ENCODE measurements at places on chromosomes 13 and 19.

DNA sequence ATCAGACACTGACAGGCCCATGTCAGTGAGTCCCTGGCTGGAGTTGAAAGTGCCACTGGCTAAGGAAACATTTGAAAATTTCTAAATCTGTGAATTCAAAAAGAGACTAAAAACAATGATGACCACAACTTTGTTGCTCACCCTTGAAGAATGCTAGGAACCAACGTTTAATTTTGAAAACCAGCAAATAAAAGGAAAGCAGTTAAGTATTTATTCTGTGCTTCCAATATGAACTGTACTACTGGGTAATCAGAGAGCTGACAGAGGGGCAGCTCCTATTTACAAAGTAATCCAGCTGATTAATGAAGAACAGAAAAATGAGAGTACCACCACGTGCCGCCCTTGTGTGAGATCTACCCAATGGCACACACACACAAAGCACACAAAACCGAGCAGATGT lies 44.7 kb upstream of the LATS2 start:
- DNase-seq, result no peak

GRCh38 chr13:99412856-99413255 lies 88.4 kb upstream of the TM9SF2 start:
- DNase-seq, result no peak

GRCh38 chr19:2286402-2287140 lies 4.6 kb upstream of the PEAK3 start:
- DNase-seq, result no peak

DNA sequence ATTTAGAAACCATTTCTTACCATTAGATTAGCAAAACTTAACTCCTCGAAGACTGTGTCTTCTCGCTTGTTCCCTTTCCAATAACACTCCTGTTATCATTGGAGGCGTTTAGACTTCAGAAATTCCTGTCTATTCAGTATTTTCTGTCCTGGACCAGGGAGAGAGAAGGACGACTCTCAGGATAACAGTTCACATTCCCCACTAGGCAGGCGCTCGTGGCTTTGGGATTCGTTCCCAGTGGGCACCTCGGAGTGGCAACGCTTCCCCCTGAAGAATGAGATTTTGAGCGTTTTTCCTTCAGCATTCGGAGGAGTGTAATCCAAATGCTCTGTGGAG lies 429 bp upstream of the ZNF225 start:
- DNase-seq, result no peak

GRCh38 chr19:51686171-51686570 lies 7.0 kb upstream of the SPACA6 start:
- no peak for DNase-seq

DNA sequence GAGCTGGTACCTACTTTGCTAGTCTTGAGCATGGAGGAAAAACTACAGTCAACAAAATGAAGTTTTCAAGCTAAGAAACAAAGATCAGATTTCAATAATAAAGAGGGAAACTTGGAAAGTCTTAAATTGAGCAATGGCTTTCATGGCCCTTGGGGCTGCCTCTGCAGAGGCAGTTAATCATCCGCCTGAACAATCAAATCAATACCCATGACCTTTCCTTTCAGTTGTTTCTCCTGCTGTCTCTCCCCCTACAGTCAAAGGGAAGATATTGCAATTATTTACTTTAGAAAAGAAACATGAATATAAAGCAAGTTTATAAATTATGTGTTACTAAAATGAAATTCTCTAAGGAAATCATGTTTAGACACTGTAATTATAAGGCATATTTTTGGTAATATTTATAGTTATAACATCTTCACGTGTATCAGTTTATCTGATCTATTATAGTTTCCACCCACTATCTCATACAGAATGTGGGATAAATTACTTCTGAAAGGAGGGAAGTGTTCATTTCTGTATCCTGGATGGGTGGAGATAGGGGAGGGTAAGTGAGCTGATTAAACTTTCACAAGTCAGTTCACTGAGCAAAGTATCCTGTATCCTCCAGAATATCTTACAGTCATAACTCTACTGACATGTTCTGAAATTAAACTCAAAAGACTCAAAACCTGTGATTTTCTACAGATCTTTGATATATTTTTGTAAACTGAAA lies 72.4 kb upstream of the TSC22D1 start:
- no peak for DNase-seq

- no peak for DNase-seq
Observed at GRCh38 chr19:48779636-48780035, 24.3 kb downstream of the FGF21 start.

DNA sequence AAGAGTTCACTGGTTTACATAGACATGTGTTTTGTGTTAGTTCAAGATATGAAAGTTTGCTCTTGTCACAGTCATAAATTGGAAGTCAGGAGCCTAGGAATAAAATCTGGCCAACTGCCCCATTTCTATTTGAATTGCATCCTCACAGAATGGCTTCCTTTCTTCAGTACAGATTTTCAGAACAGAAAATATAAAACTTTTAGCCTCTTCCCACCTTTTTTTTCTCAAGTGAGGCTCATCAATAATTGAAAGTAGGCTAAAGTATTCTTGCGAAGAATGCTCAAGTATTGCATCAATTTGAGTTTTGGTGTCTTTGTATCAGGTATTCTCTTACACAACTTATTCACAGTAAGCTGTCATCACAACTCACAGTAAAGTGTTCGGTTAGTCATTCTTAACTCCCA lies 802.7 kb downstream of the PCDH9 start:
- no peak for DNase-seq

GRCh38 chr19:1865172-1866010 lies 2.0 kb upstream of the KLF16 start:
- no peak for DNase-seq

- DNase-seq, result no peak
Observed at GRCh38 chr13:39315796-39316195, 277.5 kb downstream of the NHLRC3 start.

- no peak for DNase-seq
Observed at GRCh38 chr19:58566989-58567388, 6.1 kb downstream of the MZF1 start.

DNA sequence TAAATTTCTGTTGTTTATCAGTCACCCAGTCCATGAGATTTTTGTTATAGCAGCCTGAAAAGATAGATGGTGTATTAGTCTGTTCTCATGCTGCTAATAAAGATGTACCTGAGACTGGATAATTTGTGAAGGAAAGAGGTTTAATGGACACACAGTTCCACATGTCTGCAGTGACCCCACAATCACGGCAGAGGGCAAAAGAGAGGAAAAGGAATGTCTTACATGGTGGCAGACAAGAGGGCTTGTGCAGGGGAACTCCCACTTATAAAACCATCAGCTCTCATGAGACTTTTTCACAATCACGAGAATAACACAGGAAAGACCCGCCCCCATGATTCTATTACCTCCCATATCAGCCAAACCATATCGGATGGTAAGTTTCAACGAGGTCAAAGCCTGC lies 309.2 kb downstream of the LIG4 start:
- DNase-seq, result no peak

DNA sequence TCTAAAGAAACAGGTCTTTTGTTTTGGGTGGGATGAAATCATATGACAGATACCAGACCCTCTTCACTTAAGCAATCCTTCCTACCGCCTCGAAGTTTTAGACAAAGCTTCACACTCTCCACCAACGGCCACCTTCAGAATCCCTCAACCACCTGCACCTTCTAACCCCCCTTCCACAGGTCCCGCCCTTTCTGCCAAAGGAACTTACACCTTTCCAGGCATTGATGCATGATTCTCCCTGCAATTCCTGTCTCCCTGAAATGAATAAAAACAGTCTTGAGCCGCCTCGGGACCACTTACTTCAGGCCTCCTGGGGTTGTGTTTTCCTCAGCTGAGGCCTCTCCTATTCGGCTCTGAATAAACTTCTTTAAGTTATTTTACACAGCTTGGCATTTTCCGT lies 859 bp downstream of the ZNF433 start:
- no peak for DNase-seq

DNA sequence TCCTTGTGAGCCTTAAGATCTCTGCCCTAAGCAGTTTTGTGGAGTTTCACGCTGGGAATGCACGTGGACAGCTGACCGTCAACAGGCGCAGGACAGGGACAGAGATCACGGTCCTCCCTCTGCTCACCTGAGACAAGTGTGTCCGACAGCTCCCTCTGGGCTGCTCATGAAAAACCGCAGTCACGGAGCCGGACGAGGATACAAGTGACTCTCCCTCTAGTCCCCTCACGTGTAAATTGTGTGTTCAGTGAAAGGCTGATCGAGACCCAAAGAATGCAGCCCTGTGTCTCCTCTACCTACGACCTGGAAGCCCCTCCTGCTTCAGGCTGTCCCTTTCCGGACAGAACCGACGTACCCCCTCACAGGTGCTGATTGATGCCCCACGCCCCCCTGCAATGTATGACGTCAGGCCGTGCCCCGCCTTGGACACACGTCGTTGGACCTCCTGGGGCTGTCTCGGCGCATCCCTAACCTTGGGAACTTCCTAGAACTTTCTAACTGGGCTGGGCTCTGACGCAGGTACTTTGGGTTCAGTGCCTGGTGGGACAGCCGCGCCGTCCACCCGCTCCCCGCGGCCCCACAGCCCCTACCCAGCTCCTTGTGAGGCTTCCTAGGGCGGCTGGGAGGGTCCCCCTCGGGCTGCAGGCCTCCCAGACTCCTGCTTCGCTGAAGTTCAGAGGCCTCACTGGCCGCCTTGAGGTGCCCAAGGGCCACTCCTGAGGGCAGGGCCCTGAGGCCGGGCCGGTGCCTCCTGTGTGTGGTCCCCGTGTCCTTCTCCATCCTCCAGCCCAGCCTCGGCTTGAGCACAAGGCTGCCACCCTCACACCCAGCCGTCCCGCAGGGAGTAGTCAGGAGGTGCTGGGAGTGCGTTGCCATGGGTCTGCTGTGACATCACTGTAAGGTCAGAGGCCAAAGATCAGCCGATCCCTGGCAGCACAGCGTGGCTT lies at the start of gene C13orf46:
Gene C13orf46 (minus strand): TSS at position 859 of the 947 bp plus-strand sequence. CDS start 79 bp downstream, at position 780.
- no peak for DNase-seq

- no peak for DNase-seq
Observed at GRCh38 chr13:91162180-91162579, 185.3 kb upstream of the MIR17HG start.

GRCh38 chr19:1609103-1609396 lies 3.8 kb upstream of the UQCR11 start:
- DNase-seq, result no peak

DNA sequence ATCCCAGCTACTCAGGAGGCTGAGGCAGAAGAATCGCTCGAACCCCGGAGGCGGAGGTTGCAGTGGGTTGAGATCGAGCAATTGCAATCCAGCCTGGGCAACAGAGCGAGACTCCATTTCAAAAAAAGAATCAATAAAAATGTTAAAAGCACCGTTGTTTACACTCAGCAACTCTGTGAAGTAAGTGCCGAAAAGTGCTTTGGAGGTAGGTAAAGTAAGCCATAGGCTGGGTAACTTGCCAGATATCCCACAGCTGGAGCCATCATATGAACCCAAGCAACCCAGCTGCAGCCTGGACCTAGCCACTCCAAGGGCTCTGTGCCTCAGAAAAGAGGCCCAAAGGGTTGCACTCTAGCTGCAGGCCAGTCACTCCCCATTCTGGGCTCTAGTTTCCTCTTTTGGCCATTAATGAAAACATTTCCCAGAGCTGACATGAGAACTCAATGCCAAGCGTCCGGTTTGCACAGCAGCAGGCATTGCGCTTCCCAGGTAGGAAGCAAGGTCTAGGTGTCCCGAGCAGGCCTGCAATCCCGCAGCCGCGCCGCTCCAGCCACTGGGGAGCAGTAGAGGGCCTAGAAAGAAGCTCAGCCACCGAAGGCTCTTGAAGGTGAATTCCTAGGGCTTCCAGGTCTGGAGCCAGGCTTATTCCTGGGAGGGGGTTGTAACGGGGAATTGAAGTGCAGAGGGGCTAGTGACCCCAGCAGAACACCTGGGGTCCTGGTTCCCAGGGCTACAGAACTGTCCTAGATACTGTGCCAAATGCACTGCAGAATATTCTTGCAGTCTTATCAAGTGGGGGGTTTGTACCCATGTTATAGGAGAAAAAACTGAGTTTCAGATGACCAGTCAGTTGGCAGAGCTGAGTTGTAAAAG lies 4.1 kb upstream of the CD79A start:
- DNase-seq, result peak; percentile 71

DNA sequence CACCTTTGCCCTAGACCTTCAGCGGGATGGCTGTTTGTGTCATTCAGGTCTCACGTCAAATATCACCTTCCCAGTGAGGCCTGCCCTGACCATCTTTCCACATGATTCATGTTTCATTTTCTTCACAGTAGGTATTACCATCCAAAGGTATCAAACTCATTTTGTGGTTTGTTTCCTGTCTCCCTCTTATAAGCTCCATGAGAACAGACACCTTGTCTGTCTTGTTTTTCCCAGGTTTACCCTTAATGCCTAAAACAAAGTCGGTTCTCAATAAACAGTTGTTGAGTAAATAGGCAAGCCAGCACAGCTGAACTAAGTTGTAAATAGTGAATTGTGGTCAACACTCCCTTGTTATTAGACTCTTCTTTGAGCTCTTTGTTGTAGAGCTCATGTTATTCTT lies 122.6 kb upstream of the GJB6 start:
- no peak for DNase-seq

DNA sequence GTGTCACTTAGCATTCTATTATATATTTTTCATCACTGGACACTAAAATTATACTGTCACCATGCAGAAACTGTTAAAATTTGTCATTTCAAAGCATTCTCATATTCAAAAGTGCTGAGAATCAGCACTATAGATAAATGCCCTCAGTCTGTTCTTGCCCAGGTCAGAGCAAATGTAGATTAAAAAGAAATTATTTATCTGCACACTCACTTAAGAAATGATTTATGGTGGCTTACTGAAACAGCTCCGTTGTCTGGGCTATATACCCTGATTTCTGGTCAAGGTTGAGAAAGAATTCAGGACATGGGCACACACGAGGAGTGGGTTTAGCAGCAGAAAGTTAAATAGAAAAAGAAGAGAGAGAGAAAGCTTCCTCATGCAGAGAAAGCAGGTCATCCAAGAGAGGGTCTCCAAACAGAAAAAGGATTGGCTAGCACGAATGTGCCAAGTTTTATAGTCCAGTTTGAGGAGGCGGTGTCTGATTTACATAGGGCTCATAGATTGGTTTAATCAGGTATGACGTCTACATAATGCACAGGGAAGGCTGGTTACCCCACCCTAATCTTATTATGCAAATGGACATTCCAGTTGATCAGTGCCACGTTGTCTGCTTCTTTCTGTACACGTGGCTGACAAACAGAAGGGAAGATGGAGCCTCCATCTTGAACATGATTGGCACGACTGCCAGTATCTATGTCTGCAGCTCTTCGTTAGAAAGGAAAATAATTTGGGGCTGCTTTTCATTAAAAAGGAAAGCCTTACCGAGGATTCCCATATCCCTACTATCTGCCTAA lies 47.3 kb upstream of the N4BP2L1 start:
- DNase-seq, result no peak

GRCh38 chr13:33628662-33629061 lies 189.3 kb upstream of the RFC3 start:
- no peak for DNase-seq

GRCh38 chr13:28856287-28856686 lies 36.1 kb downstream of the MTUS2 start:
- no peak for DNase-seq

All from activated CD4-positive, alpha-beta T cell treated with anti-CD3 and anti-CD28 coated beads, Interleukin-2, amount 10 ng/mL, durations not matched to agents 7 days and 5 days (primary cell).